ENCODE measurements at places on chromosomes 12 and 14.

DNA sequence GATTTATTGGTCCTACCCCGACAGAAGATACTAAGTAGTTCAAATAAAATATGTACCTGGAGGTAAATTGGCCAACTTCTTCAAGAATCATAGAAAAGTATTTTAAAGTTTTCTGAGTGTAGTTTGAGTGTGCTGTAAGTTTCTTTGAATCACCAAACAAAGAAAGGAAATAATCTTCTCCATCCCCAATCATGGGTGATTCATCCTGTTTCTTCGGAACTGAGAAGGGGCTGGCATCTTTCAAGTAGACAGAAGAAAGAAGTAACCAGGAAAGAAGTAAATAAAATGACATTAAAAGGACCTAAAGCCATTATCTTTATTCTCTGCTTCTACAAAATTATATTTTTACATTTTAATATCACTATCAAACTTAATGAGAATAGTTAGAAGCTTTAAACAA, 6.8 kb downstream of the LMNTD1 start:
- DNase-seq, result no peak

- no peak for DNase-seq
These were observed 19.3 kb downstream of the FMNL3 start for GRCh38 chr12:49687941-49688340.

DNA sequence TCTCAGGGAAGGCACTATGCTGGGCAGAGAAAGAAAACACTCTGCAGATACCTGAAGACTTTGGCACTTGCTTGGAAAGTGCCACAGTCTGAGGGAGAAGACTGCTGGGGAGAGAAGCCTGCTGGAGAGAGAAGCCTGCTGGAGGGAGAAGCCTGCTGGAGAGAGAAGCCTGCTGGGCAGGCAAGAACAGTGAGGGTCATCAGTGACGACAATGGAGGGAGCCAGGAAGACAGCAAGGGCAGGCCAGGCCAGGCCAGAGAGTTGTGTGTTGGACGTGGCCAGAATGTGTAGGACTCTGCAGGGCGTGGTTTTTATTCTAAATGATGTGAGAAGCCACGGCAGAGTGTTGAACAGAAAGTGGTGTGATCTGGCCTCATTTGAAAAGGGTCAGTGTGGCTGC, 185.3 kb upstream of the ABCD2 start:
- DNase-seq, result no peak

GRCh38 chr14:59695198-59695597, 118.6 kb upstream of the CCDC175 start:
- no peak for DNase-seq

DNA sequence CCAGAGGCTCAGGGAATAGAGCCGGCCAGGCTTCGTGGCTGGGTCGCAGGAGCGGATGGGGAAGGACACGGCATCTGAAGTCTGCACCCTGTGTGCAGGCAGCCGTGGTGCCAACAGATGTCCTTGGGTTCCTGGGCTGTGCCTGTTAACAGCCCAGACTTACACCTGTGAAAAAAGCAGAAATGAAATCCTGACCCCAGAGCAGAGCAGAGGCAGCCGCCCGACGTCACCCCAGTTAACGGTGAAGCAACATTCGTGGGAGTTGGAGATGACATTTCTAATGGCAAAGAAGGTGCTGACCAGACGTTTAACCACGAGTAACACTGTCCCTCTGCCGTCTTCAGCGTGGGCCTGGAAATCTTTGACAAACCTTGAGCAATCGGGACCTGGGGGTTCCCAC, 200.3 kb upstream of the DIO3 start:
- DNase-seq, result no peak

- DNase-seq, result no peak
These were observed 32.7 kb downstream of the CACNA2D4 start for GRCh38 chr12:1885599-1886245.
